ENCODE measurements at places on chromosomes 2 and 18.
A peak's percentile ranks its signal among the peaks of the same experiment; 100 is the strongest.

GRCh38 chr18:49858309-49859020, 45.1 kb upstream of the ACAA2 start:
- peak; percentile 18 for DNase-seq

DNA sequence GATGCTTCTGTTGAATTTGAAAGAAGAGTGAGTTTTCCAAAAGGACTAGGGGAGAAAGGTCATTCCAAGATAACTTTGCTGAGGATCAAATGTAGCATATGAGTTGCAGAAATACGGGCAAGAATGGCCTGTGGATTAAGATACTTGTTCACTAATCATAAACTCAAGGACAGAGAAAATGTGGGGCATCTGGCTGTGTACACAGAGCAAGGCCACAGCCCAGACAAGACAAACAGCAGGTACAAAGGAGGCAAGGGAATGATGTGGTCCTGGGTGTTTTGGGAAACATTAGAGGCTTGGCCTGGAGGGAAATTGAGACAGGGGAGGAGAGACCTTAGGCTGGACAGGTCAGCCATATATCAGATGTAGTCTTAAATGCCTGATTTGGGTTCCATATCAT, 254.8 kb downstream of the TTC32 start:
- DNase-seq = no peak

GRCh38 chr18:42053188-42053781, 98.3 kb downstream of the PIK3C3 start:
- no peak for DNase-seq

DNA sequence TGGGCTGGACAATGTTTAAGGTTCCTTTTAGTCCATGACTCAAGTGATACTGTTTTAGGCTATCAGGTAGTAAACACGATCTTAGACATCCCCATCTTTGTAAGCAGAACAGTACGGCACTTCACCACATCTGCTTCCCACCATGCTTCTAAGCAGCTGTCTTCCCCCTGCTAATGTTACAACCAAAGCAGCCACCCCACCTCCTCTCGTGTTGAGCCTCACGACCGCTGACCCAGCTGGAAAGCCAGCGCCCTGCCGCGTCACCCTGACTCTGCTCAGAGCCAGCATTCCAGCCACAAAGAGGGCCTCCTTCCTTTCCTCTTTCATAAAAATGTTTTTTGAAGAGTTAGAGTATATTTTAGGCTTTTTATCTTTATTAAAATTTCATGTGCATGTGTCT, 9.4 kb downstream of the MTERF4 start:
- no peak for DNase-seq

- no peak for DNase-seq
These were observed 420.7 kb downstream of the METTL4 start for GRCh38 chr18:2150566-2150965.

- no peak for DNase-seq
These were observed 3.8 kb upstream of the SEMA4C start for GRCh38 chr2:96873651-96874096.

GRCh38 chr2:237662671-237663093, 35.3 kb downstream of the LRRFIP1 start:
- peak; percentile 90 for DNase-seq

DNA sequence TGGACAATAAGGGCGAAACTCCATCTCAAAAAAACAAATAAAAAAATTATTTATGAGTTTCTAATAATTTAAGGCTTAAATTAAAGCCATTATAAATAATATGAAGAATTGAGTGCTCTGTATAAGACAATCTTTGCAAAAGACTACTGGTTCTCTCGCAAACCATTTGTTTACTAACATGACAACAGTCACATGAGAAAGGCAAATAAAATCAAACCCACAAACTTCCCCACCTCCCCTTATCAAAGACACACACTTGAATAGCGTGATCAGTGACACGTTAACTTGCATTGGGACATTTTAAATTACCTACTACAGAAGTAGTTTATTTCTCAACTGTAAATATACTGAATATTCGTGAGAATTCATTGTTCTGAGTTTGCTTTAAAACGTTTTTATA, 21.1 kb downstream of the RAB1A start:
- DNase-seq = no peak

DNA sequence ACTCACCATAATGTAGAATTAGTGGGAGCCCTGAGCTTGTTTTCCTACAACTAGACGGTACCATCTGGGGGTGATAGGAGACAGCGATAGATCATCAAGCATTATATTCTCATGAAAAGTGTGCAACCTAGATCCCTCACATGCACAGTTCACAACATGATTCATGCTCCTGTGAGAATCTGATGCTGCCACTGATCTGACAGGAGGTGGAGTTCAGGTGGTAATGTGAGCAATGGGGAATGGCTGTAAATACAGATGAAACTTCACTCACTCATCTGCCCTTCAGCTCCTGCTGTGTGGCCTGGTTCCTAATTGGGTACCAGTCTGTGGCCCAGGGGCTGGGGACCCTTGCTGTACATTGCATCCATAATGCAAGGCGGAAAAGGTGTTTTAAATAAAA, 60.7 kb downstream of the USP34 start:
- no peak for DNase-seq

DNA sequence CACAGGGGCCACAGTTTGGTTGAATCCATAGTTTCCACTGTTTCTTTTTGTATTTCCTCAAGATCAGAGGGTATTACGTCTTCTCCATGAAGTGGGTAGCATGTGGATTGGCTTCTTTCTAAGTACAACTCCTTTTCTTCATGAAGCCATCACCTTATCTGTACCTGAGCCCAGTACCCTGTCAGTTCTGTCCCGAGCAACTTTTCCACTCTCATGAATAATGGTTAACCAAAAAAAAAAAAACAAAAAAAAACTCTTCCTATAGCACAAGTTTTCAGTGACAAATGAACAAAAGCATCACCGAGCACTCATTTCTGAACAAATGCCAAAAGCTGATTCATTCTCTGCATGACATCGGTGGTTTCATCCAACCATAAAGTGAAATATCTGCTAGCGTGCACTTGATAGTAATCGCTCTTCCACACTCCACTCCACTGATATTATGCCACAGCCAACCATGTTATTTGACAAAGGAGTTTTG, 53.0 kb upstream of the CCDC150 start:
- DNase-seq = peak; percentile 74

GRCh38 chr2:208265801-208266552, at the start of gene PIKFYVE:
PIKFYVE (plus strand) TSS chr2:208266255; CDS start chr2:208271520, 5,265 bp downstream.
- peak; percentile 86 for DNase-seq

DNA sequence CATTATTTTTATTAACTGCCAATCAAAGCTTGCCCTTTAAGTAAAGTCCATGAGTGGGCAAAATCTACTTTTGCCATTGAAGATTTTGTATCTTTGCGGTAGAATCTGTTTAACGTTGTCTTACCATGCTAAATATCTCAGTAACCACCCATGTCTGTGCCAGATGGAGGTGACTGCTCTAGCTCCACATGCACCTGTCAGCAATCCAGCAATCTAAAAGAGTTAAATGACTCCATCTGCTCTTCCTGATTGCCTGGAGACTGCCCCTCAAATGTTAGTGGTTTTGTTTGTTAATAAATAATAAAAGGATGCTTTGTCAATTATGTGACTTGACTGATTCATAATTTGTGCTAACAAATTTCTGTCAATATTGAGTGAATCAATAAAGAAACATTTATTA, 141.7 kb downstream of the RBM43 start:
- no peak for DNase-seq

DNA sequence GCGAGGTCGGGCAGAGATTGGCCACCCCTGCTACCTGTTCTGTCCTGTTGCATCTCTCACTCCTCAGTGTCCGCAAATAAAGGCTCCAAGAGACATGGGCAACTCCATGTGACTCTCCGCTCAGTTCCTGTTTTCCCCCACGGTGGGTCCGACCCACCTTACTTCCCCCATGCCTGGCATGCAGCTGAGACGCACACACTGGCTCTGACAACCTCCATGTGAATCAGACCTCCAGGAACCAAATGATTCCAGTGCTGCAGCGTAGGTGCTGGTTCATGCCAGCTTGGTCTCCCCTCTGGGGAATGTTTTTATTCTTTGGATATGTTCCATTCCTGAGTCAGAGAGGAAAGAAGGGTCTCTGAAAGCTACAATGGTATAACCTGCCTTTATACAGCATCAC, 221.5 kb downstream of the SH3RF3 start:
- DNase-seq = no peak

DNA sequence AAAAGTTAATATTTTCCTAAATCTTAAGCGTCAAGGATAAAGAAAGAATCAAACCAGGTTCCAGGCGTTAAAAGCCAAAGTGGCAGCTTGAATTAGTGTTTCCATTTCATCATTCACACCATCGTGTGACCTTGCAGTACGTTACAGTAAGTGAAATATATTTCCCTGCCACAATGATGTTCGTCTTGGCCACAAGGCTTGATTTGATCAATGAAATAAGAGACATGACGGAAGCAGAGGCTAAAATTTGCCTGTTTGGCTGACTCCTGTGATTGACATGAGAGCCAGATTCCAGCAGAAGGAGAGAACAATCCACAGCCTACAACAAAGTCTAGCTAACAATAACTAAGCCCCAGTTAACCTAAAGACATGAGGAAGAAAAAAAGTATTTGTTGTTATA, 62.0 kb downstream of the ASXL2 start:
- DNase-seq = no peak

- no peak for DNase-seq
These were observed 120.9 kb upstream of the CDH19 start for GRCh38 chr18:66724664-66725356.

GRCh38 chr2:221204699-221205098, 367.4 kb downstream of the EPHA4 start:
- no peak for DNase-seq

GRCh38 chr2:232569541-232569940, 19.1 kb downstream of the EIF4E2 start:
- DNase-seq = no peak

GRCh38 chr2:168490015-168490874, 34.2 kb downstream of the CERS6 start:
- DNase-seq = no peak

DNA sequence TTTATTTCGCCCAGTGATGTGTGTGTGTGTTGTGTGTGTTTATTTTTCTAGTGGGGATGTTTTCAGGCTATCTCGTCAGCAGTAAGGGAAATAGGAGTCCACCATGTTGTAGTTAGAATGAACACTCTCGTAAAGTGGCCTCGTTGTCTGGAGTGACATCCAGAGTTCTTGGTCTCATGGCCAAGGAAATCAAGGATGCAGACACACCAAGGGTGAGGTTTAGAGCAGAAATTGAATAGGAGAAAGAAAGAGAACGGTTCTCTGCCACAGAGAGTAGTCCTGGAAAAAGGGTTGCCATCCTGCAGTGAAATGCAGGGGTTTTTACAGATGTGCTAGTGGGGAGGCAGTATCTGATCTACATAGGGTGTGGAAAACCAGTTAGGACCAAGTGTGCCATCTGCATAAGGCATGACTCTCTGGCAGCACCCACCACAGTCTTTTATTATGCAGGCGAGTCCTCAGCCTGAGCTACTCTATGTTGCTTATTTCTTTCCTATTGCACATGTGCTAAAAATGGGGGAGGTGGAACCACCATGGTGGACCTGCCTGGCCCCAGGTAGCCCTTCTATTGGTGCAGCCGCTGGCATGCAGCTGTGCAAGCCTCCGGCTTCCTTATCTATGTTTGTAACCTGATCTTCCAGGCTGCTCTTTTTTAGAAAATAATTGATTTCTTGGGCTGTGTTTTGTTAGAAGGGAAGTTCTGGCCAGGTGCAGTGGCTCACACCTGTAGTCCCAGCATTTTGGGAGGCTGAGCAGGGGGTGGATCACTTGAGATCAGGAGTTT, 23.2 kb downstream of the RALB start:
- no peak for DNase-seq

DNA sequence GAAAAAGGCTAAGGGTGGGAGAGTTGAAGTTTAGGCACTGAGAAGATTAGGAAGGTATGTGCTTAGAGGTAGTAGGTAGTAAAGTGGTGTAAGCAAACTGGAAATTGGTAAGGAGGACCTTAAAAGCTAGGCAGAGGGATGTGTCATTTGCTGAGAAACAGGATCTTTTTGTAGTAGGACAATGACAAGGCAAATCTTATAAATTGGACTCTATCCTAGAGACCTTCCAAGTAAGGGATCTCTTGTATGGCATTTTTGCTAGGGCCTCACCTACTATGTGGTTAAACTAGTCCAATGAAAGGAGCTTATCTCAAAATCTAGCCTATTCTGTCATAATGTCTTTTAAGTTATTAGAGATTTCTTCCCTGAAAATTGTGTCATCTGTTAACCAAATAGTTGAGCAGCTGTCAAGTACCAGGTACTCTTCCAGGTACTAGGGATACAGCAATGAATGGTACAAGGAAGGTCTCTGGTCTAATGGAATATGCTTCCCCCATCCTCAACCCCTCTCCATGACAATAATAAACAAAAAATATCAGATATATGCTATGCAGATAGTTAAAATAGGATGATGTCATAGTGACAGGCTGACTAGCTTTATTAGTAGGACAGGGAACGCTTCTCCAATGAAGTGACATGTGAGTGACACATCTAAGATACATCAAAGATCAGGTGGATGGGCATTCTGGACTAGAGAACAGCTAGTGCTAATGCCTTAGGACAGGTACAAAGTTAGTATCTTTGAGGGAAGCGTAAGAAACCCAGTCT, 17.7 kb downstream of the RIOK3 start:
- DNase-seq = no peak

- DNase-seq = no peak
These were observed 163.0 kb upstream of the SPHKAP start for GRCh38 chr2:228344531-228344930.

GRCh38 chr2:37507051-37507410, 162.6 kb downstream of the QPCT start:
- DNase-seq = no peak

DNA sequence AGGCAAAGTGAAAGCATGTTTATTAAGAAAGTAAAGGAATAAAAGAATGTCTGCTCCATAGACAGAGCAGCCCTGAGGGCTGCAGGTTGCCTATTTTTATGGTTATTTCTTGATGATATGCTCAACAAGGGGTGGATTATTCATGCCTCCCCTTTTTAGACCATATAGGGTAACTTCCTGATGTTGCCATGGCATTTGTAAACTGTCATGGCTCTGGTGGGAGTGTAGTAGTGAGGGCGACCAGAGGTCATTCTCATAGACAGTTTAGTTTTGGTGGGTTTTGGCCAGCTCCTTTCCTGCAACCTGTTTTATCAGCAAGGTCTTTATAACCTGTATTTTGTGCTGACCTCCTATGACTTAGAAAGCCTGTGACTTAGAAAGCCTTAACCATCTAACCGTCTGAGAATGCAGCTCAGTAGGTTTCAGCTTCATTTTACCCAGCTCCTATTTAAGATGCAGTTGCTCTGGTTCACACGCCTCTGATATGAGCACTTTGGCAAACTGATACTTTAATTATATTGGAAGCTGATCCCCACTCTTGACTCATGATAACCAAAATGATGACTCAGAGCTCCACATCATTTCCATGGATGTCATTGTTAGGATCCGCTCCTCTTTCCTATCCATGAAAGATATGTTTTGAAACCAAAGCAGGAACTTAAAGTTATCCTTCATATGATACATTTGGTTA, 14.5 kb upstream of the ERMN start:
- DNase-seq = no peak
